ENCODE measurements at places on chromosomes 5 and 9.

- no peaks in the 10 kb centered on the region for H3K36me3 ChIP-seq
- peaks cover 11% of the 10 kb centered on the region for H3K27me3 ChIP-seq
- H3K4me3 ChIP-seq = no peak overlapping the region
- peaks cover 8% of the 10 kb centered on the region for H3K4me1 ChIP-seq
- no peak for DNase-seq
- H3K27ac ChIP-seq = no peak overlapping the region
Measured at GRCh38 chr5:1643651-1644392, 120.1 kb upstream of the LPCAT1 start.

DNA sequence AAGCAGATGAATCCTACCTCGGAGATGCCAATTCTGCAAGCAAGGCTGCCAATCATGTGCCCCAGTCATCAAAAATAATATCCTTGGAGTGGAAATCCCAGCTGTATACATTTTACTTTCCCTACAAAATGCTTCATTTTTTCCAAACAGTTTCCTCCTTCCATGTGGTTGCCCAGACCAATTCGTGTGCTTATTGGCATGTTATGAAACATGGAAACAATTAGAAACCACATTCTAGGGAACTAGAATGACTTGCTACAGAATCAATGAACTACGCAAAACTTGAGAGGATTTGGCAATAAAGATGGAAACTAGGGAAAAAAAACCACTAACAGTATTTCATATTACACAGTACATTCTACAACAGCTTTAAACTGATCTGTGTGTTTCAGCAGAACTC, 584.5 kb upstream of the DMAC1 start:
- no peak overlapping the region for H3K4me3 ChIP-seq
- no peak overlapping the region for H3K27ac ChIP-seq
- H3K4me1 ChIP-seq = no peaks in the 10 kb centered on the region
- no peak for DNase-seq

- H3K27ac ChIP-seq = no peak overlapping the region
- no peaks in the 10 kb centered on the region for H3K36me3 ChIP-seq
- H3K4me1 ChIP-seq = no peaks in the 10 kb centered on the region
- no peak overlapping the region for H3K4me3 ChIP-seq
- H3K27me3 ChIP-seq = no peaks in the 10 kb centered on the region
- no peak for DNase-seq
Measured at GRCh38 chr9:79562749-79563386, 8.9 kb upstream of the TLE4 start.

- no peak overlapping the region for H3K27ac ChIP-seq
- H3K4me1 ChIP-seq = peaks cover 46% of the 10 kb centered on the region
- H3K4me3 ChIP-seq = no peak overlapping the region
- H3K27me3 ChIP-seq = no peaks in the 10 kb centered on the region
- no peak for DNase-seq
Measured at GRCh38 chr9:129148463-129149204, 29.4 kb downstream of the IER5L start.

DNA sequence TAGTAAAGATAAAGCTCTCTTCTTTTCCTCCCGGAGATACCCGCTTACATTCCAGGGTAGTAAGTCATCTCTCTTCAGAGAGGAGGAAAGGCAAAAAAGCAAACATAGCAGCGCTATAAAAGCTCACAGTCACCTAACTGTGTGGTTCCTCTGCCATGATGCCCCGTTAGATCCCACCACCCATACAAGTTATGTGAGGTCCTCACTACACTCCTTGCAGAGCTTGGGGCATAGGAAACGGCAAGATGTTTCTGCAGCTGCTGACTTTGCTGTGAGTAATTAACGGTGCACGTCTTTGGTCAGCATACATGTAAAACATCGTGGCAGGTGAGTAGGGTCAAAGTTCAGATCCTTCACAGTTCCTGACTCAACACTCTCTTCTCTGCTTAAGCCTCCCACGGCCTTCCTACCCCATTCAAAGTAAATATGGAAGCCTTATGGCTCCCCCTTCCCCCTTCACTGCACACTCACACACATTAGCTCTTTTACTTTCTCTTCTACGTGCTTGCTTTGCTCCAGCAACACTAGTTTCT, 218.9 kb downstream of the DIRAS2 start:
- no peaks in the 10 kb centered on the region for H3K4me1 ChIP-seq
- H3K27me3 ChIP-seq = no peaks in the 10 kb centered on the region
- H3K36me3 ChIP-seq = no peaks in the 10 kb centered on the region
- no peak overlapping the region for H3K4me3 ChIP-seq
- no peak for DNase-seq
